Activated T-helper 1 cell treated with anti-CD3 and anti-CD28 coated beads, Interleukin-2, amount 50 U/mL, for 16 hours (primary cell): ENCODE measurements at places on chromosomes 13 and 19.

- no peak for DNase-seq
Observed at GRCh38 chr19:7980168-7980567, 25.3 kb downstream of the ELAVL1 start.

GRCh38 chr19:17706750-17707181 is 12.5 kb upstream of the MAP1S start:
- DNase-seq: no peak

GRCh38 chr13:110027470-110028240 is 241.3 kb upstream of the IRS2 start:
- no peak for DNase-seq

GRCh38 chr19:29770648-29771047 is 41.1 kb upstream of the CCNE1 start:
- DNase-seq: no peak

- DNase-seq: no peak
Observed at GRCh38 chr19:10105509-10106099, 558 bp upstream of the PPAN start.

DNA sequence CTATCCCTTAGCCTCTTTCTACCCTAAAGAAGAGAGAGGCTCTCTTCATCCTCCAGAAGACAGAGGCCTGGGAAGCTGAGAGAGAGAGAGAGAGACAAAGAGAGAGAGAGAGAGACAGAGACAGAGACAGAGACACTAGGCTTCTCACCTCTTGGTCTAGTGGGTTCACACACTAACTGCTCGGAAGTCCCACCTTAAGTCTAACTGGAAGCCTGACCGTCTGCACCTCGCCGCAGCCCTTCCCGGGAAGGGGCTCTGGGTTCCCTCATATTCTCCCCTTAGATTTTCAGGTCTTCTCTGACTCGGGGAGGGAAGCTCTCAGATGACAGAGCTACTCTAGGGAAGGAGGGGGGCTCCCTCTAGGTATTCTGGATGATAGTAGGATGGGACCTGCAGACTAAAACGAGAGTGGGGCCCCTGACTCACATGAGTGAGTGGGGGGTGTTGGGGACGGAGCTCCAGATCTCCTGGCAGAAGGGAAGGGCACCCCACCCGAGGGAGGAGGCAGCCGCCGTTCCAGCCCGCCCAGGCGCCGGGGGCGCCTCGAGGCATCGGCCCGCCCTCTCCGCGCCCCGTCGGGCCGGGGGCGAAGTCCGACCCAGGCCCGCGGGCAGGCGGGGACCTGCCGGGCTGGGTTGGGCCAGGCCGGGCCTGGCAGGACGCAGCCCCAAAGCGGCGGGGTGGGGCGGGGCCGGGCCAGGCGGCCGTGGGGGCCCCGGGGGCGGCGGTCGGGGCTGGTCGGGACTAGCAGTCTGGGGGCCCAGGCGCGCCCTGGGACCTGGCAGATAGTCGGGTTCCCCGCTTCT is 2.0 kb upstream of the JUNB start:
- no peak for DNase-seq

DNA sequence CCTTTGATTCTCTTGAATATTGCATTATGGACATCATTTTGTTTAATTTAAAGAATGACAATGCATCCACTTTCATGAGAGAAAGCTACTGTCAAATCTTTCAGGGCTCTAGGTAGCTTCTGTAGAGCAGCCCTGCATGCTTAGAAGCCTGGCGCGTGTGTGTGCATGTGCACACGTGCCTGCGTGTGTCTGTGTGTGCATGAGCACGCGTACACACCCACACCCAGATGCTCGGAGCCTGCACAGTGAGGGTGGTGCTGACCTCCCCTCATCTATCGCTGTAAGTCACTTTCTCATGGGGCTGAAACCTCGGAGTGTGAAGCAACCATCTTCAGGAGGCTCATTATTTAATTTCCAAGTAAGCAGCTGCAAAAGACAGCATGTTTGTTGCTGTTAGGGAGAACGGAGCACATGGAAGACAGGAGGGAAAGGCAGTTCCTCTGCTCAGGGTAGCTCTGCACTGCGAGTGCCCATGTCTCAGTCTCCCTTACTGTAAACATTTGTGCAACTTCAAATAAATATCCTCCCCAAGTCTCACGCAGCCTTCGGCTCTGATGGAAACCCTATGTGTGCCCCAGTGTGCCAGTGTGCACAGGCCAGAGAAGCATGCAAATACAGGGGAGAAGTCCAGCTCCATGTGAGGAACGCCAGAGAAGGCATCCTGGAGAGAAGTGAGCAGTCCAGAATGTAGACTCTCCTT is 22.8 kb downstream of the TSHZ3 start:
- no peak for DNase-seq

DNA sequence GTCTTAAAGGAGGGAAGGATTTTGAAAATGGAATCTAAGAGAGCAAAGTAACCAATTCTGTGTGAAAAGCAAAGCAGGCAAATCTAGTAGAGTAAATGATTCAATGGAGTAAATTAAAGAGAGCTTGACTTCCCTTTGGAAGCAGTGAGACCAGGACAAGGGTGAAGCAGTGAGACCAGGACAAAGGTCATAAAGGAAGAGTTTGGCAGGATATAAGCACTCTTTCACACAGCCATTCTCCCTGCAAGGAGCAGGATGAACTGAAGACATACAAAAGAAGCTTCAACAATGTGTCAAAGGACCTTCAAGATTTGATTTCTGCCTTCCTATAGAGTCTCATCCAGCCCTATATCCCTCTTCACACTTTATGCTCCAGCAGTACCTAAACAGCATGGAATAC is 123.8 kb downstream of the ENOX1 start:
- DNase-seq: no peak

GRCh38 chr19:2239771-2240770 is 3.4 kb downstream of the SF3A2 start:
- no peak for DNase-seq

DNA sequence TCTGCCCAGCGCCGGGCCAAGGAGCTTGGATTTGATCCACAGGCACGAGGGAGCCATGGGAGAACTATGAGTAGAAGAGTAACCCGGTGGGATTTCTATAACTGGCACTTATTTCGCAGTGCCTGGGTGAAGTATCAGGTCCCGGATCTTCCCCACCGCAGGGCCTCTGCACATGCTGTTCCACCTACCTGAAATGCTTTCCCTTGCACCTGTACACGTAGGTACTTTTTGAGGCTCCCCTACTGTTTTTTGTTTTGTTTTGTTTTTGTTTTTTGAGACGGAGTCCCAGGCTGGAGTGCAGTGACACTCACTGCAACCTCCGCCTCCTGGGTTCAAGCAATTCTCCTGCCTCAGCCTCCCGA is 402 bp upstream of the KANK3 start:
- no peak for DNase-seq

- no peak for DNase-seq
Observed at GRCh38 chr19:49713236-49713845, 22.4 kb downstream of the CPT1C start.

DNA sequence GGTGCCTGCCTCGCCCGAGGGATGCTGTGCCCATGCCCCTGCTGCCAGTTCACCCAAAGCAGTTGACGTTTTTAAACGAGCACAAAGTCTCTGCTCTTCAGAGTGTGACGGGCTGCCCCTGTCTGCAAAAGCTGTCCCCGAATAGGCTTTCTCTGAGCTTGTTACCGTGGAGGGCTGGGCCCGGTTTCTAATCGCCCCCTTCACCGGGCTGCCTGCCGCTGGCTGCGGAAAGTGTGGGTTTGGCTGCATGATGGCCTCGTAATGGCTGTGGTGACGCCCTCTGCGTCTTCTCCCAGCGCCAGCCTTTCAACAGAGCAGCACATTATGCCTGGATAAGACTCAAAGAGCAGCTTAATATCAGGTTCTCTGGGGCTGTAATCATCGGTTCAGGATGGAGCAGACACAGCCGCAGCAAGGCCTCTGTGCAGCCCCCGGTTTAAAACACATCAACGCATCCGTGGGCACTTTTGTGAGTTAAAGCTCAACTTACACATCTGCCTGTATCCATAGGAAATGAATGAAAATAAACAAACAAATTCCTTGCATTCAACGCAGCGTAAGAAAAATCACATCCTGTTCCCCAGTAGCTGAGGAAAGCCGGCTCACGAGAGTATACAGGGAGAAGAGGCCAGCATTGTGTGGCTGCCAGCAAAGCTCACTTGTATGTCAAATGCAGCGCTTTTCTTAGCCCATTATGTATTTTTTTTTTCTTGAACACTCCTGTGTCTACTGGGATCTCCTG is 166.4 kb upstream of the SOX1 start:
- no peak for DNase-seq

GRCh38 chr13:51488212-51488611 is 35.4 kb upstream of the INTS6 start:
- DNase-seq: no peak
